ENCODE measurements at places on chromosomes 2 and 18.

DNA sequence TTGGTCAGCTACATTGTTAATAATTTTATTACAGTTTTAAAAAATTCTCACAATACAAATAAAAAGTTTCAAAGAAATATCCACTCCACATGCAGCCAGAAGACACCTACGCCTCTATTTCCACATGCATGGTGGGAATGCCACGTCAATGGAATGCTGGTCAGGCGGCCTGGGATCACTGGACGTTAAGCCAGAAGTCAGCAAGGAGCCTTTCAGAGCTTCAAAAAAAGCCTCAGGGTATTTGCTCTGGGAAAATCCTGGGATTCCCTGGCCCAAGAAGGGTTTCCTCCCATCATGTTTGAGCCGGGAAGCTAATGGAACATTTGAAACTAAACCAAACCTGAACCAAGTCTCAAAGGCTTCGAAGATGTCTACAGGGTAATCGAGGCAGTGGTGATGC, 241.9 kb upstream of the PXDN start:
- DNase-seq: no peak

DNA sequence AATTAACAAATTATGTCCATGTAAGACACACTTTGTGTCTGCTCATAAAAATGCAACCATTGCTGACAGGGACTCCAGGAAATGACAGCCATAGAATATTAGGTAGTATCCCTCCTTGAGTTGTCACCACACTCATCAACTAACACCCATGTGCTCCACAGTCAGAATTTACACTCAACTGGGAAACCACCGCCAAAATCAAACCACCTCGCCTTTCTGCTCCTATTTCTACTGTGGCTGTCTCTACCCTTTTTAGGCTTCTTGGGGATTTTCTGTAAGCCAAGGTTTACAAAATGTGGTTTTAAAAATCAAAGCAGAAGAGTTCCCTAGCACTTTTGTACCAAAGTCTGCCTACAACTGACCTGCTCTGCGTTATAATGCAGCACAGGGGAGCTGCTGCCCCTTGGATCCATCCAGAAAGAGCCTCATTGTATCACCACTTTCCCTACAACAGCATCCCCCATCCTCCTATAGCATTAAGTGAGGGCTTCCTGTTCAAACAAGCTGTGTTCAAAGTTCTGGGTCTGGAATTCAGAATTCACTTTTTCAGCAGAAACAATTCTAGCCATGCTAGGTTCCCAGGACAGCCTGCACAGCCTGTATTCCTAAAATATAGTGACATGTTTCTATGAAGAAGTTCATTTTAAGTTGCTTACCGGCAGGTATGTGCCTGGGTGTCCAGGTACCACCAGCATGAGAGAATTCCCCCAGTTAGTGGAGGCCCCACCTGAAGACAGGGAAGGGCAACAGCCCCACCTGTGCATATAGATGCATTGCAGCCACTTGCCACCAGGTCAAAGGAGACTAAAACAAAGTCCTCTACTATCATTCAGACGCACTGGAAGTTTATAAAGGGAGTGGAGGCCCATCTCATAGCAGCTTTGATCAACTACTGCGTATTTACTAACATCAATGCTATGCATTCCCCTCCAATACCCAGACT, 104.3 kb downstream of the MYO5B start:
- no peak for DNase-seq

DNA sequence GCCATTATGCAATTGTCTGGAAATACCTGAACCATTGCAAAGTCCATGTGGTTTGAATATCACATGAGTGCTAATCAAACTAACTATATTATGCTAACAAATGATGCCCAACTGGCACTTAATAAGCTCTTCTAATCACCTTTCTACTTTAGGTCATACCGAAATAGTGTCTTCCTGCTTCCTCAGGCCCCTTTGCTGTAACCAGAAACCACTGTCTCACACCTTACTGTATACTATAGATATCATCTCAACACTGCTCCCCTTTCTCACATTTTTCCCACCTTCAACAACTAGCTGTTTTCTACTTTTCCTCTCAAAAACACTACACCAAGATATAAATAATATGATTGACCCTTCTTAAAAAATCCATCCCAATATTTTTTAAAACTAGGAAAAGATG, 633.9 kb downstream of the BCL11A start:
- DNase-seq: no peak

GRCh38 chr2:105873721-105874120, 129.0 kb downstream of the NCK2 start:
- DNase-seq: no peak

GRCh38 chr2:100289020-100289419, 33.3 kb downstream of the LONRF2 start:
- DNase-seq: no peak

DNA sequence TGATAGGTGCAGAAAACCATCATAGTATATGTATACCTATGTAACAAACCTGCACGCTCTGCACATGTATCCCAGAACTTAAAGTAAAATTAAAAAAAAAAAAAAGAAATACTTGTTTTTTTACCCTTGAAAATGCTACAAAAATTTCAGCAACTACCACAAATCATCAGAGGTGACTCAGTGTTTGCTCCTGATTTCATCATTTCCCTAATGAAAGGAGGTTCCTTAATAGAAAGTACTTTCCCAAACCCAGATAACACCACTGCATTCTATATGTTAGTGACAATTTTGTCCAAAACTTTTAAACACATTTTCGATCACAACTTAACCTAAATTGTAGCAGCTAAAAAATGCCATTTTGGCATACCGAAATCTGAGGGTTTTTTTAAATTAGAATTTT, 163.3 kb downstream of the SLC39A10 start:
- no peak for DNase-seq

DNA sequence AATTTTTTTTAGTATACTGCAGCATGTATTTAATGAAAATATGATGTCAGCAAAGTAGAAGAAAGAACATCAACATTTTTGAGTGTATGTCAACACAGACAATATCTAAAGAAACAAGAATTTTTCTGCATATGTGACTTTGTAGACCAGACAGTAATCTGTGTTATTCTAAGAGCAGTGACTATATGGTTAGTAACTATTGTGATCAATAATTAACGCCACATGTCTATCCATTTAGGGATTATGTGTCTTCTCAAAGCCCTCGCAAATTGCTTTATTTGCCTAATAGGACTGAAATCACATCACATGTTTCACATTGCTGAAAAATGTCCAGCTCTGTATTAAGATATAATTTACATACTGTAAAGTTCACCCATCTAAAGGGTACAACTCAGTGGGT, 107.8 kb downstream of the GFPT1 start:
- DNase-seq: no peak

DNA sequence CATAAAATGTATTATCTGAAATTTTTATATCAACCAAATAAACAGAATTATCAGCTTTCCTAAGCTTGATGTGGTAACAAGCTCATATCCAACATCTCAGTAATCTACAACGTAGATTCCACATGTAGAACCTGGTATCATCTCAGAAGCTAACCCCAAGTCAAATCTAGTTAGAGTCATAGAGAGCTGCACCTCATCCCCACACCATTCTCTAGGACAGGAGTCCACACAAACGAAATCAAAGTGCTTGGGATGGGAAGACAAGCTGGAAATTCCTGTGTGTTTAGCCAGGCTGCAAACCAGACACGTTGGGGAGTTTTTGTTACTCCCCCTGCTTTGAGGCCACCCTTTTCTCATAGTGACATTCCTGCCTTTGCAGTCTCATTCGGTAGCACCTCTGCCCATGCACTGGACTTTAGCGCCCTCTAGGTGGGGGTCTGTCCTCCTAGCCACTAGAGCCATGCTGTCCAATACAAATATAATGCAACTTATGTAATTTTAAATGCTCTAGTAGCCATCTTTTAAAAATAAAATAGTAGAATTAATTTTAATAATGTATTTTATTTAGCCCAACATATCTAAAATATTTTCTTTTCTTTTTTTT, 28.1 kb upstream of the SATB2 start:
- no peak for DNase-seq
